ENCODE measurements at places on chromosomes 3 and 15.

DNA sequence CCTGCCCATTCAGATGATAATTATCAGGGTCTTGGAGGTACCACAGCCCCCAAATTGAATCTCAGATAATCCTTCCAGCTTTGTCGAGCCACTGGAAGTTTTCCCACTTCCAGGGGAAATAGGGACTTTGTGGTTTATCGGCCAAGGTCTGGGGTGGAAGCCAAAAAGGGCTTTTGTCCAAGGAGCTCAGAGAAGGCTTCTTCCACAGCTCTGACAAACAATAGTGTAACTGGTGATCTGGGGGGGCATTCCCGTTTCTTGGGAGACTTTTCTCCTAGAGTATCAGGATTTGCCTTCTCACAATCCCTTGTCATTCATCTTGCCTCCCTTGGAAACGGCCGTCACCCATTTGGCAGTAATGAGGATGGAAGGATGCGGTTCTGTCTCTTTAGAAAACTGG lies 18.4 kb downstream of the SRGAP3 start:
- DNase-seq, result peak; percentile 26

- DNase-seq, result no peak
These were observed 21.0 kb upstream of the FGD5 start for GRCh38 chr3:14797731-14798130.

- no peak for DNase-seq
These were observed 3.6 kb downstream of the CHDH start for GRCh38 chr3:53842436-53843194.

DNA sequence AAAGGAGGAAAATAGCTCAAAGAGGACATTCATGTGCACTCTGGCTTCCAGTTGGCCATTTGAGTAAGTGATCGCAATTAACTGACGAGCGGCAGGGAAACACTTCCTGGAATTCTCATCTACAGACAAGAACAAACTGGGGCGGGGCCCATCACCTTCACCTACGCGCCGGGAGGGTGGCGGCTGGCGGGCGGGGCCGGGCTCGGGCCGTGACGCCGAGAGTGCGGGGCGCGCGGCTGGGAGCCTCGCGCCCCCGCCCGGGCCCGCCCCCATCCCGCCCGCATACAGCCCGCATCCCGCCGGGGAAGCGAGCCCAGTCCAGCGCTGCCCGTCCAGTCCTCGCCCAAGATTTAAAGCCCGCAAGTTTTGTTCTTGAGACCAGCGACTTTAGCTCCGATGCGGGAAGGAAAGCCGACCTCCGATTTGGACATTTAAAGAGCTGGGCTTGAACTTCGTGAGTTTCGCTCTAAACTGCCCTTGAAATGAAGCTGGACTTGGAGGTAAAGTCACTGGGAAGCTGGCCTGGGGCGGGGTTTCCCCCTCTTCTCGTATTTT lies at the start of gene B3GNT5:
Gene B3GNT5 (plus strand): TSS at position 281 of the 555 bp plus-strand sequence. CDS start 16,546 bp downstream, outside the sequence.
- DNase-seq, result peak; percentile 65

GRCh38 chr15:53911431-53911830 lies 66.8 kb upstream of the UNC13C start:
- DNase-seq, result no peak

All from left cardiac atrium (tissue), 4 donors.